ENCODE measurements at places on chromosomes 3 and 15. TPM values are rescaled to one million over a fixed set of nuclear protein-coding genes. Genes with fewer than 3 reads are reported as not detected.

- peak overlapping the region; percentile 73 for H3K4me3 ChIP-seq
- H3K27me3 ChIP-seq = peaks cover 38% of the 10 kb centered on the region
- H3K4me1 ChIP-seq = peaks cover 7% of the 10 kb centered on the region
- no peak for DNase-seq
- no peak overlapping the region for H3K27ac ChIP-seq
Measured at GRCh38 chr3:138114431-138114918, 933 bp downstream of the DZIP1L start.

DNA sequence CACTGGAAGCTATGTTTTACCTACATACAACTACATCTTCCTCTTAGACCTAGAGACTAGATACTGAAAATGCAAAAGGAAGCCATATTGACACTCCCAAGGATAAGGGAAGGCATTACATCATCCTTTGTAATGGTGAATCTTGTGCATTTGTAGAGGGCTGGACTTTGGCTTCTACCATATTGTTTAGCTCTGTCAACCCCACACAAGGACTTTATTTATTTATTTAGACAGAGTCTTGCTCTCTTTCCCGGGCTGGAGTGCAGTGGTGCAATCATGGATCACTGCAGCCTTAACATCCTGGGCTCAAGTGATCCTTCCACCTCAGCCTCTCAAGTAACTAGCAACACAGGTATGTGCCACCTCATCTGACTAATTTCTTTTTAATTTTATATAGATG lies 331.5 kb upstream of the TPRG1 start:
- H3K36me3 ChIP-seq = peaks cover 4% of the 10 kb centered on the region
- no peak overlapping the region for H3K27ac ChIP-seq
- no peaks in the 10 kb centered on the region for H3K27me3 ChIP-seq
- no peak for DNase-seq
- H3K4me1 ChIP-seq = no peaks in the 10 kb centered on the region

DNA sequence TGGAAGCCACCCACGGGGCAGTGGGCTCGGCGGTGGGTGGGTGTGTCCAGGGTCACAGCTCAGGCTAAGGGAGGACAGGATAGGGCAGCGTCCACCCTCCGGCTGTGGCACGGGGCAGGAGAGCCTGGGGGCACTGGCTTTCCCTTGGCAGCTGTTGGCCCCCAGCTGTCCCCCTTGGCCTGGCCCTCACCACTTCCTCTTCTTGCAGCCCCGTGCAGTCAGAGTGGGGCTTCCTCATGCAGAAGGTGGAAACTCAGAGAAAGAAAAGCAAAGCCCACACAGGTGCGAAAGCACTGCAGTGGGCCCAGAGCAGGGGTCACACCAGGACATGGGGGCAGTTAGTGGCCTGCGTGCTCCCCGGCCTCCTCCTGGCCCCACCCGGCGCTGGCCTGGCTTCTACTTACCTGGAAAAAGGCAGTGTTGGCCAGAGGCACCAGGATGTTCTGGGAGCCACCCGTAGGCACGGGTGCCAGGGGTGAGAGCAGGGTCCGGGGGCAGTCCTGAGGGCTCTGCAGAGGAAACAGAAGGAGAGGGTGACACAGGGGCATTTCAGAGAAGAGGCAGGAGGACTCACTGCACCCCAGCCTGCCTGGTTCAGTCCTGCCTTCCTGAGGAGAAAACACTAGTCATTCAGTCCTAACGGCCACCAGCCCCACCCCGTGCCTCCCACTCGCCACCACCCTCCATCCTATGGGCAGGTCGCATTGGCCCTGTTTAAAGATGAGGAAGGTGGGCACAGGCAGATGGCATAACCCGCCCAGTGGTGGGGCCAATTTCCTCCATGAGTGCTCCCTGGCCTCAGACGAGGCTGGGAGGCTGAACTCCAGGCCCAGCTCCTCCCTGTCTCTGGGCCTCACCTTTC lies 28.3 kb downstream of the PLXND1 start:
- DNase-seq = no peak
- no peaks in the 10 kb centered on the region for H3K36me3 ChIP-seq
- H3K27me3 ChIP-seq = no peaks in the 10 kb centered on the region
- H3K27ac ChIP-seq = peak overlapping the region; percentile 64
- H3K4me3 ChIP-seq = no peak overlapping the region

GRCh38 chr3:51385621-51386091 lies 565 bp downstream of the MANF start:
- peaks cover 46% of the 10 kb centered on the region for H3K36me3 ChIP-seq
- peaks cover 58% of the 10 kb centered on the region for H3K4me1 ChIP-seq
- no peak for DNase-seq
- H3K4me3 ChIP-seq = peak overlapping the region; percentile 100

DNA sequence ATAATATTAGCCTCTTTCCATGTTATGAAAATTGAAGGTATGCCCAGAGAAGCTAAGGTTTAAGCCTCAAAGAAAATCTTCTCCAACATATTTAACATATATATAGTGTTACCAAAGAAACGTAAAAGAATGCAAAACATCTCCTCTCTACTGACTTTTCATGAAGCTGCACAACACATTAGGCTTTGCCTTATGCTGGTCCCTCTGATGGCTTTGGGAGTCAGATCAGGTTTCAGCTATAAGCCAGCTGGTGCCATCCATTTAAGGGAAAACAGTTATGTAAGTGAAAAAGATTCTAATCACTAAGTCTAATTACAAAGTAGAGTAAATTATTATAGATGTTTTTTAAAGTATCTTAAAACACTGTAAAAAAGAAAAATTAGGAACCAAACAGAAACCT lies 410.5 kb downstream of the LSAMP start:
- no peak overlapping the region for H3K27ac ChIP-seq

DNA sequence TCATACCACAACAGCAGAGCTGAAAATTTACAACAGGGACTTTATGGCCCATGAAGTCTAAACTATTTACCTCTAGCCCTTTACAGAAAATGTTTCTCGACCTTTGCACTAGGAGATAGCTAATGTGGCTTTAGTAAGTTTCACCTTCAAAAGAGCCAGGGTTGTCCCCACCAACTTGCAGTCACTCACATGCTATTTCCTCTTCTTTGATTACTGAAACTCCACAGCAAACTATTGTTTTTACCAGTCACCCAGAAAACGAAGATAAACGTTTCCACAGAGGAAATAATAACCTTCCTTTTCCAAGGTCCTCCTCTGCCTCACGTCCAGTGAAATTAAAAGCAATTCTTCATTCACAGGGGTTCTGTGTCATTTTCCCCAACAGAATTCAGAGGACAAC lies 48.2 kb downstream of the WWTR1 start:
- H3K4me3 ChIP-seq = no peak overlapping the region
- no peaks in the 10 kb centered on the region for H3K4me1 ChIP-seq
- no peaks in the 10 kb centered on the region for H3K36me3 ChIP-seq
- DNase-seq = no peak
- H3K27ac ChIP-seq = no peak overlapping the region
- peaks cover 19% of the 10 kb centered on the region for H3K27me3 ChIP-seq

DNA sequence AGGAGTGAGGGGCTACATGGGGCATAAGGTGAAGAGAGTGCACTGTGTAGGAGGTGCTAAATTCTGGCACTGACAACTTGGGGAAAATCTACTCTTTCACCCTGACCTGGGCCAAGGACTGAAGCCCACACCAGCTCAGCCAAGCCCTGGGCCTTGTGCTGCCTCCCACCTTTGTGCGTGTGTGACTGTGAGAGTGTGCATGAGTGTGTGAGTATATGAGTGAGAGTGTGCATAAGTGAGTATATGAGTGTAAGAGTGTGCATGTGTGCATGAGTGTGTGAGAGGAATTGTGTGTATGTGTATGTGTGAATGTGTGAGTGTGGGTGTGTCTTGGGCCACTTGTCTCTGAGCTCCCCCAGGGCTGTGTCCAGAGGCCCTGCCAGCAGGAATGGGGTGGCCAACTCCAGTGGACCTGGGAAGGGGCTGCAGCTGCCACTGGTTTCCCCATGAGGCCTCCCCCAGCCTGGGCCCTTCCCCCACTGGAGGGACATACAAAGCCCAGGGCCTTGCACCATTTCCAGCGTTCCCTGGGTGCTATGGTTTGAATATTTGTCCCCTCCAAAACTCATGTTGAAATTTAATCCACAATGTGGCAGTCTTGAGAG lies 15.2 kb downstream of the C3orf22 start:
- no peak for DNase-seq
- H3K4me3 ChIP-seq = no peak overlapping the region
- peaks cover 8% of the 10 kb centered on the region for H3K4me1 ChIP-seq
- no peak overlapping the region for H3K27ac ChIP-seq

DNA sequence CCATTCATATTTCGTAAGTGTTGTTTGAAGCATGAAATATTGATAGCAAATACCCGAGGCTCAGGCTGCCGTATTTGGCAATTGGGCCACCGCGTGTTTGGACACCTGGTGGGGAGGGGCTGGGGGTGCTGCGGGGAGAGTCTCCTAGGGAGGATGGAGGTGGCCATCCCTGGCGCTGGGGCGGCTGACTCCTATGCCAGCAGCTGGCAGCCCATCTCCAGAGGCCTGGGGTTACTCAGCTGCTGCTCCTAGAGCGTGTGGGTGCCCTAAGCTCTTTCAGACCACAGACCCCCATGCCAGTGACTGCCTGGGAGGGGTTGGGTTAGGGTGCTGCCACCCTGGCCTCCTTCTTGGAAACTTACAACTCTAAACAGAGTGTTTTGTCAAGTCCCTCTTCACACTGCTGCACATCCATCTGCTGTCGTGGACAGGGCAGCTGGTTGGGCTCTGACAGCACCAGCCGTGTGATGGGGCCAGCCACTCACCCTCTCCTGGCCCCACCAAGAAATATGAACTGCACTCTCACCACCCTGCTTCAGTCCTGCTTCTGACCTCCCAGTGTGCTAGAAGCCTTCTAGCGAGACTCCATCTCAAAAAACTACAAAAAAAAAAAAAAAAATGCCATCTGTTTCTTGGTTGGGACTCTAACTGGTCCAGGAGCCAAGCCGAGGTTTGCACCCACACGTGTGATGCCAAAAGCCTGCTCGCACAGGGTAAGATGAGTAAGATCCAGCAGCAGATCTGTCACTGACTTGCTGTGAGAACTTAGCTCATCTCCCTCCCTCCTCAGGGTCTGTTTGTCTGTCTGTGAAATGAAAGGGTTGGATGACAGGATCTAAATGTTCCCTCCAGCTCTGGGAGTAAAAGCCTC lies 156.2 kb downstream of the MEGF11 start:
- no peaks in the 10 kb centered on the region for H3K36me3 ChIP-seq
- no peak for DNase-seq
- H3K4me3 ChIP-seq = no peak overlapping the region
- peaks cover 6% of the 10 kb centered on the region for H3K27me3 ChIP-seq
- no peak overlapping the region for H3K27ac ChIP-seq
- H3K4me1 ChIP-seq = no peaks in the 10 kb centered on the region

DNA sequence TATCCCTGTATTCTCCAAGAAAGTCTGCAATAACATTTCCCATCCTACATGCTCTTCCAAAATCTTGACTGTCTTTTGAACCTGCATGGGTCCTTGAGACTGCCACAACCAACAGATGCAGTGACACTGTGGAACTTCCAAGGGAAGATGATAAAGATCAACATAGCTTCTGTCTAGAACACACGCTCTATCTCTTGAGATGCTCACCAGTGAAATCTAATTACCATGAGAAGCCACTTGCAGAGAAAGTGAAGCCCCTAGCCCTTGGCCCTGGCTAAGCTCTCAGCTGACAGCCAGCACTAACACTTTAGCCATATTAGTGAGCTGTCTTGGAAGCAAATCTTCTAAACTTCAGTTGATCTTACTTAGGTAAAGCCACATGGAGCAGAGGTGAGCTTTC lies 36.6 kb downstream of the EOMES start:
- H3K4me1 ChIP-seq = peaks cover 10% of the 10 kb centered on the region
- H3K27ac ChIP-seq = no peak overlapping the region
- DNase-seq = no peak
- H3K36me3 ChIP-seq = no peaks in the 10 kb centered on the region
- H3K27me3 ChIP-seq = peaks cover 3% of the 10 kb centered on the region
- H3K4me3 ChIP-seq = no peak overlapping the region

DNA sequence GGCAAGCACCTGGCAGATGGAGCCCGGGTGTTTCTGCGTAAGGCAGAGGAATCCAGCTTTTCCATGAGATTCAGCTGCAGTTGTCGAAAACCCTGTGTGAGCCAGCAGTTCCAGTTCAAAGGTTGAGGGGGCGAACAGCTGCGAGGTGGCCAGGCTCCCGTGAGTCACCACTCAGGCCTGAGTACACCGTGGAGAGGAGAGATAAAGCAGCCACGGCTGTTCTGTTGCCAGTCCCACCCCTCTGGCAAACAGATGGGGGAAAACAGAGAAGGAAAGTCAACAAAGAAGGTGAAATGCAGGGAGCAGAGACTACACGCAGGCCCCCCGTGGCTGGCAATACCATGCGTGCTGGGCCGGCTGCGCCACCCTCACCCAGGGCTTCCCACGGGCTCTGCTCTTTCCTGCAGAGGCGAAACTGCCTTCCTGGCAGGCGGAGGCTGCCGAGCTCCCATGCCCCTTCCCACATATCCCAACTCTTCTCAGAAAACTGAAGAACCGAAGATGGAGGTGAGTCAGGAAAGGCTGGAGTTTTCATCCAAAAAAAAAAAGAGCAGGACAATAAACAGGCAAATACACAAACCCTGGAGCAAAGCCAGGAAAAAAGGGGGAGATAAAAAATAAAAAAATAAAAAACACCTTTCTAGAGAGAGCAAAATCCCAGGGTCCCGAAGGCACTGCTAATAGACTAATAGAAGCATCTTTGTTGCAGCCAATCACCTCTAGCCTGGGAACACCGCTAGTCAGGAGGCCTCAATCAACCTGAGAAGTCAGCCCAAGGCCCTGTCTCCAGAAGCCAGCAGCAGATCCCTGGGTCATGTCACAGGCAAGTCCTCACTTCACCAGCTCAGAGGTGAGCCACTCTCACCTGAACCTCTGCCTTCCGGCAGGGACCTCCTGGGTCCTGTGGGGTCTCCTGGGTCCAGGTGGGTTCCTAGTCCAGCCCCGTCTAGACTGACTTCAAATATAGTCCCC lies 37.7 kb downstream of the FAM174B start:
- H3K27me3 ChIP-seq = no peaks in the 10 kb centered on the region
- no peak overlapping the region for H3K27ac ChIP-seq
- H3K4me3 ChIP-seq = no peak overlapping the region
- no peaks in the 10 kb centered on the region for H3K4me1 ChIP-seq

DNA sequence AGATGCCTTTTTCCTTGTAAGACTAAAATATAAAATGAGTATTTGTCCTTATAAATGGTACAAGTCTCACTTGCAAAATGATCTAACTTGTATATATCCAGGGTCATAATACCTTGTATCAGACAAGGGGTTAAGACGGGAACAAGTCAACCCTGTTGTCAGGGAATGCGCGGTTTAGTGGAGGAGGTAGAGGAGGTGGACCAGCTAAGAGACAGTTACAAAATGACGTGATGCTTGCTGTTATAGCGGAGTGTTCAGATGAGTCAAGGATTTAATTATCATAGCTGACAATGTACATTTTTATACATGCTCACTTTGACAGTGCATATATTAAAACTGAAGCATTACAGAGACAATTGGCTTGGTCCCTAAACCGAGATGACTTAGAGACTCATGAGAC lies 26.8 kb upstream of the KLHL25 start:
- no peaks in the 10 kb centered on the region for H3K4me1 ChIP-seq
- no peak for DNase-seq
- H3K27me3 ChIP-seq = peaks cover 7% of the 10 kb centered on the region
- no peaks in the 10 kb centered on the region for H3K36me3 ChIP-seq
- H3K27ac ChIP-seq = no peak overlapping the region
- H3K4me3 ChIP-seq = no peak overlapping the region

- H3K27me3 ChIP-seq = peaks cover 18% of the 10 kb centered on the region
- no peak for DNase-seq
- peak overlapping the region; percentile 90 for H3K27ac ChIP-seq
- H3K4me3 ChIP-seq = peak overlapping the region; percentile 67
Measured at GRCh38 chr3:46537779-46538178, 28.3 kb downstream of the LRRC2 start.

BSN gene
- 0.07 TPM for total RNA-seq

NPAP1 gene
- total RNA-seq = not detected

WDR53 gene
- 19.5 TPM for total RNA-seq

GP5 gene
- total RNA-seq = 1.1 TPM

KIF23 gene
- total RNA-seq = 93.1 TPM

IL17RE gene
- total RNA-seq = 1.5 TPM

GHRL gene
- 0.56 TPM for total RNA-seq

MYEF2 gene
- 23.3 TPM for total RNA-seq

ACVR2B gene
- 6.6 TPM for total RNA-seq

Data from activated CD4-positive, alpha-beta T cell treated with anti-CD3 and anti-CD28 coated beads, Interleukin-2, amount 10 ng/mL, durations not matched to agents 7 days and 5 days (primary cell).